Activated T-helper 17 cell treated with anti-CD3 and anti-CD28 coated beads, Interleukin-2, amount 50 U/mL, for 72 hours (primary cell): ENCODE measurements at places on chromosomes 1 and 21. TPM values are rescaled to one million over a fixed set of nuclear protein-coding genes. Genes with fewer than 3 reads are reported as not detected.

GRCh38 chr1:98232678-98233077 is 311.8 kb upstream of the DPYD start:
- ATAC-seq, result no peak

GBP1 gene
- total RNA-seq, result 83.7 TPM

ST6GALNAC5 gene
- not detected for total RNA-seq

DNA sequence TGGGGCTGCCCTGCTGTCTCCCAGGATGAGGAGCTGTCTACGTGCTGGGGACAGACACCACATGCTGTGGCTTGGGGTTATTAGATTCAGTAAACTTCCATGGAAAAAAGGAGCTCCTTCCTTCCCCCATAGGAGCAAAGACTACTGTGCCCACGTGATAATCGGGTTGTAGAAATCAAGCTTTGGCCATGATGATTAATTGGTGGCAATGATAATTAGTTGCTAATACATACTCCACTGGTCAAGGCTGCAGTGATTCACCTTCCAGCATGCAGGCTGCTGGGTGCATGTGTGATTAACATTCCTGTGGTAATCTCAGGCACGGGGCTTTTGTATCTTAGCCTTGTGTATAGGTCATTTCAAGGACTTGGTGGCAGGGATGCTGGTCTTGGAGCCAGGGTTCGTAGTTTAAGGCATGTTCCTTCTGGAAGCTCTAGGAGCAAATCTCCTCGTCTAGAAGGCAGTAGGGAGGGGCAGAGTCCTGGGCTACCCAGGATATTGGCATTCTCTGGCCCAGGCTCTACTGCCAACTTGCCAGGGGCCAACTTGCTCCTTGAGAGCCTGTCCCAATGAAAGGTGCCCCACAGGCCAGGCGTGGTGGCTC is 41.4 kb downstream of the TMCO4 start:
- no peak for ATAC-seq

DNA sequence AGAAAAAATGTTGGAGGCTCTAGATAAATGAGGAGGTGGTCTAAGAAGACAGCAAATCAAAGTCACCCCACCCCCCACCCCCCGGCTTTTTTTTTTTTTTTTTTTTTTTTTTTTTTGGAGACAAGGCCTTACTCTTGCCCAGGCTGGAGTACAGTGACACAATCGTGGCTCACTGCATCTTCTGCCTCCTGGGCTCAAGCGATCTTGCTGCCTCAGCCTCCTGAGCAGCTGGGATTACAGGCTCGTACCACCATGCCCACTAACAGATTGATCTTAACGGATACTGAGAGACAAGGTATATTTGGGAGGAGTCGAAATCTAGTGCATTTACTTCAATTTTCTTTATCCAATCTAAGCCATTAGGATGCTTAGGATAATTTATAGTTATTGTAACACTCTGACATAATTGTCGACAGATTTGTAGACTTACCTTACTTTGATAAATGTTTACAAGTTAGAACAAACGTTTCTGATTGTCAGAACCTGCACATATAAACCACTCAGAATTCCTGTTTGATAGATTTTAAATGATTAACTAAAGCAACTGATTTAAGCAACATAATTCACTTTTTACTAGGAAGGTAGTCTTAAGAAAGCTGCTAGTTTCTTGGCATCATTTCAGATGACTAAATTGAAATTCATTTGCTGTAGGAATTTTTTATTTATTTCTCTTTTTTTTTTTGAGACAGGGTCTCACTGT is 33.7 kb upstream of the NBL1 start:
- ATAC-seq, result no peak

DNA sequence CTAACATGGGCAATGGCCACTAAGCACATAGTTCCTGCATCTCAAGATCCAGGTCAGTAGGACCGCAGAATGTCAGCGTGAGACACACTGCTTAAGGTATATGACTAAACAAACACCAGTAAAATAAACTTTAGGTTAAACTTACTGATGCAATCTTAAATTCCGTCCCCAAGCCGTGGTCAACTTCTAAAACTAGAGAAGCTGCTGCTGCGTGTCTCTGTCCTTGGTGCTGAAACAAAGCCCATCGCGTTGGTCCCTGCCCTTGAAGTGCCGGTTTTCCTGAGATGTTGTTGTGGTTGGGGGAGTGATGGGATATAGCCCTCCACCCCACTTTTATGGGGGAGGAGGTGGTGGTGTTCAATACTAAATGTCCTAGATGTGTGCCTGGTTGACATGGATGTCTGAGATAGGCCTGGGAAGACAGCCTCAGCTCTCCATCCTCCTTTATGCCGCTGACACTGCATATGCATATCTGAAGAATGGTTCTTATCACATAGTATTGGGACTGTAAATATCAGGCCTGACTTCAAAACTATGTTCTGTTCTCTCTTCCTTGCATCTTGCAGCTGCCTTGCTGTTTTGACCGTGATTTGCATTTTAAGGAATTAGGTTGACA is 72.0 kb upstream of the KCNA3 start:
- no peak for ATAC-seq

IVL gene
- not detected for total RNA-seq

DNA sequence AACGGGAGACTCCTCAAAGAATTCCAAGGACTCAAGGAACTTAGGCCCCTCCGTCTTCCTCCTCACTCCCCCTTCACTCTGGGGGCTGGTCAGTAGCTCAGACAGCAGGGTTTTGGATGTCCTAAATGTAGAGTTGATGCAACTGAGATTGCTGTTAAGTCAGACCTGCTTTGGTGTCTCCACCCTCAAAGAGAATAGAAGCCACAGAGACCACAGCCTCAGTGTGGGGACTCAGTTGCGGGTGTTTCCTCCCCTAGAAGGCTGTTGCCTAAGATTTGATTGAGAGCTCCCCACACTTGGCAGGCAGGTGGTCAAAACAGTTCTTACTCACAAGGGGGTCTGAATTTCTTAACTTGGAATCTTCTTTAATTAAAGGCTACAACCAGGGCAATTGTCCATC is 7.6 kb downstream of the MAN1C1 start:
- ATAC-seq, result no peak

GRCh38 chr1:154975409-154976059 is 1.1 kb downstream of the CKS1B start:
- ATAC-seq, result peak; percentile 13

DNA sequence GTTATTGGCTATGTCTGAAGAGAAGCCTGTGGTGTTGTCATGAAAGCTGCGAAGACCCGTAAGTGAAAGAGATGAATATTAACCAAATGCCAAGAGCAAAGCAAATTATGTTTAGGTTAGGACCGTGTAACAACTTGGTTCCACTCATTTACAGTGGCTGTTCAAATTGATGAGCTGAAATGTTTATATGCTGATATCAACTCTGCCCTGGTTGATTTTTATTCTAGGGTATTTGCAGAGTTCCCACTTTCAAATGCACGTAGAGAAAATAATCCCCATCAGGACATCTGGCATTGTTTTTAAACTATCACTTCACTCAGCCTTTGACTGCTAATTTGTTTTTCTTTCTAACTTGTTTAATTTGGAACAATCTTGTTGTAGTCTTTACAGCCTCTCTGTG is 581.6 kb upstream of the ADAMTS5 start:
- ATAC-seq, result no peak

- ATAC-seq, result no peak
Measured at GRCh38 chr1:28751315-28752060, 14.7 kb downstream of the YTHDF2 start.

DNA sequence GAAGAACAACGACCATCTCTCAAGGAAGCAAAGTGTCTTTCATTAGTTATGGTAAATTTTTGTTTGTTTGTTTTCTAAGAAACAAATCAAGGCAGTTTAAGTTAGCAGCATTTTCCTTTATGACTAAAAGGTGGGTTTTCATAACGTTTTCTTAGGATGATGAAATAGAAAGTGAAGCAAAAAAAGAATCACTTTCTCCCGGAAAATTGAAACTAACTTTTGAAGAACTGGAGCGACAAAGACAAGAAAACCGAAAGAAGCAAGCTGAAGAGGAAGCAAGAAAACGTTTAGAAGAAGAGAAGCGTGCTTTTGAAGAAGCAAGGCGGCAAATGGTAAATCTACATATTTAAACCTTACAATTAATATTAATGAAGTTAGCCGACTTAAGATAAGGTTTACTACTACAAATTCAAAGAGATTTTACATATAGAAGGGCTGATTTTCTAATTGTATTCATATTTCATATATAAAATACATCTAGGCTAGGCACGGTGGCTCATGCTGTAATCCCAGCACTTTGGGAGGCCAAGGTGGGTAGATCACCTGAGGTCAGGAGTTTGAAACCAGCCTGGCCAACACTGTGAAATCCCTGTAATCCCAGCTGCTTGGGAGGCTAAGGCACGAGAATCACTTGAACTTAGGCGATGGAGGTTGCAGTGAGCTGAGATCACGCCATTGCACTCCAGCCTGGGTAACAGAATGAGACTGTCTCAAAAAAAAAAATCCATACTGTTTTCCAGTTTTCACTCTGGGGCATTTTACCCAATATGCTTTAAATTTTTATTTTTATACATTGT is 38.3 kb downstream of the NEXN start:
- peak; percentile 24 for ATAC-seq

GRCh38 chr1:36251794-36252481 is 27.7 kb downstream of the THRAP3 start:
- no peak for ATAC-seq

S100A7 gene
- not detected for total RNA-seq

DNA sequence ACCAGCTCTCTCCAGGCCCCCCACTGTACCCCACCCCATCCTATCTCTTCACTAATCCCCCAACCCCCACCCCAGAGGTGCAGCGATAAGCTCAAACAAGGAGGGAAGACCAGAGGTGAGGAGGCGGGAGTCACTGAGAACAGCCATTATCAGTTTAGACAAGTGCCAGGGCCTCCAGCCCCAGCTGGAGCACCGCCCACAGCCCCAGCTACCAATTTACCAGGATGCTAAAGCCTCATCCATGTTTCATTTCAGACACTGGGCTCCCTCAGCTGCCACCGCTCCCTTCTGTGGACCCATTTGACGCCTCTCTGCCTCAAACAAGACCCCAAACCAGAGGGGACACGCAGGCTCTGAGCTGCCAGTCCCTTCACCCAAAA is 80.6 kb downstream of the DISP3 start:
- ATAC-seq, result no peak
